Effector memory CD8-positive, alpha-beta T cell (primary cell): ENCODE measurements at places on chromosomes 12 and 14.
A peak's percentile ranks its signal among the peaks of the same experiment; 100 is the strongest.

- no peaks in the 10 kb centered on the region for H3K27me3 ChIP-seq
- H3K4me3 ChIP-seq, result no peak overlapping the region
- peak overlapping the region; percentile 26 for H3K27ac ChIP-seq
- no peaks in the 10 kb centered on the region for H3K4me1 ChIP-seq
- no peak for DNase-seq
Measured at GRCh38 chr14:58533446-58533845, 104.3 kb upstream of the DACT1 start.

DNA sequence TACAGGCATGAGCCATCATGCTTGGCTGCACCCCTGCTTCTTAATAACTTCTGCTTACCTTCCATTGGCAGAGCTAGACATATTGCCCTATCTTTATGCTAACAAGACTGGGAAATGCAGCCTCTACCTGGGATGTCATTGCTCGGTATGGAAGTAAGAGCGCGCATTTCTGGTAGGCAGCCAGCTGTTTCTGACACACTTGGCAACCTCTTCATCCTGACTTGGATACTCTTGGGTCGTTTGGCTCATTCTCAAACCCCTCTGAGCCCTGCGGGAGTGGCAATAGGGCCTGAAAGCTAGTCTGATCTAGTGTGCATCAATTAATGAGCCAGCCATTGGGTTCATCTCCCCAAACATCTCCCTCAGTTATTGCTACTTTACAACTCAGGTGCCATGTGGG lies 5.4 kb upstream of the PLBD1 start:
- H3K27ac ChIP-seq, result no peak overlapping the region
- no peak overlapping the region for H3K4me3 ChIP-seq
- no peak for DNase-seq

- H3K4me1 ChIP-seq, result peaks cover 4% of the 10 kb centered on the region
- H3K27ac ChIP-seq, result no peak overlapping the region
- H3K36me3 ChIP-seq, result no peaks in the 10 kb centered on the region
- H3K27me3 ChIP-seq, result peaks cover 11% of the 10 kb centered on the region
Measured at GRCh38 chr12:1855241-1855640, 34.9 kb downstream of the LRTM2 start.

DNA sequence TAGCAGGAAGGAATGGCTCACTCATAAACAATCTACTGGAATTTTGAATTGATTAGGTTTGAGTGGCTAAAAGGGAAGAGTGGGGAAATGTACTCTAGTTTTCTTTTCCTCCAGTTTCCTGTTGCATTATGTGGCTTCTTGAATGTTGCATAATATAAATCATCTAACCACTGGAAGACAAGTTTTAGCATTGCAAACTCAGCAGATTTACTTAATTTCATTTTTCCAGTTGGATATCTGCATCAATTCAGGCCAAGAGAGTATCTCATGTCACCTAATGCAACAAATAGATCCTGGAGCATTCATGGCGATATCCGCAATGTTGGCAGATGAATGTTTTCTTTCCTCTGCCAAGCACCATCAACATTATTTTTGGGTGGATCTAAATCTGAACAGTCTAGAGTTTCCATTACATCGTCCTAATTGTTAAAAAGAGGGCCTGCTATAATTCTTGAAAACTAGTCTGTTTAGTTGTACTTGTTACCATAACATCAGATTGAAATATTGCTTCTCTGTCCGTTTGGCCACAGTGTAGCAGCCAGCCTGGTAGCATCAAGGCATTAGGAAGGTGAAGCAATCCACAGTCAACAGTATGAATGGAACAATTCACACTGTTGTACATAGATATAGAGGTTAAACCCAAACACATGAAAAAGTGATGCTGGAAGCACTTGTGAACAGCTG lies 544.2 kb downstream of the ETNK1 start:
- H3K27me3 ChIP-seq, result no peaks in the 10 kb centered on the region
- DNase-seq, result no peak
- H3K27ac ChIP-seq, result no peak overlapping the region
- H3K36me3 ChIP-seq, result no peaks in the 10 kb centered on the region
- no peaks in the 10 kb centered on the region for H3K4me1 ChIP-seq

DNA sequence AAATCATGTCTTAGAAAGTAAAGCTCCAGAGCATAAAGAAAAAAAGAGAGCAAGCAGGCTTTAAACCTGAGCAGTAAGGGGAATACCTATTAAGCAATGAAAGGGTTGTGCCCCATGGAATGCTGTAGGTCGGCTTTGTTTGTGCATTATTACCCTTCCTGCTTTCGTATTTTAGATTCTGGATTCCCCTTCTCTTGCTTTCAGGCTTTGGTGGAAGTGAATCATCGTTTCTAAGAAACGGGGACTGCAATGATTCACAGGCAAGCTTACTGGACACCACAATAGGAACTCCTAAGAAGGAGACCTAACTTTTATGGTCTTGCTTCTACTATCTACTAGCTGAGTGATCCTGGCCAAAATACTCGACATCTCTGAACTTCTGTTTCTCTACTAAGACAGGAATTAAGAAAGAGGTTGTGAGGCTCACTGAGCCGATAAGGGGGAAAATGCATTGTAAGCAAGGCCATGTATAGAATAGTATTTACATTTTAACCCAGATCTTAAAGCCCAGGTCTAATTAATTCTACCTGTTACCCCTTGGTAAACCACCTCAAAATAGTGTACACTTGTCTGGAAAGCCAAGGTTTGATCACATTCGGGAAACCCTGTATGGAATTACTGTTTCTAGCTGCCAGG lies 1.2 kb upstream of the BMAL2 start:
- H3K27ac ChIP-seq, result no peak overlapping the region
- H3K27me3 ChIP-seq, result peaks cover 44% of the 10 kb centered on the region
- DNase-seq, result no peak

DNA sequence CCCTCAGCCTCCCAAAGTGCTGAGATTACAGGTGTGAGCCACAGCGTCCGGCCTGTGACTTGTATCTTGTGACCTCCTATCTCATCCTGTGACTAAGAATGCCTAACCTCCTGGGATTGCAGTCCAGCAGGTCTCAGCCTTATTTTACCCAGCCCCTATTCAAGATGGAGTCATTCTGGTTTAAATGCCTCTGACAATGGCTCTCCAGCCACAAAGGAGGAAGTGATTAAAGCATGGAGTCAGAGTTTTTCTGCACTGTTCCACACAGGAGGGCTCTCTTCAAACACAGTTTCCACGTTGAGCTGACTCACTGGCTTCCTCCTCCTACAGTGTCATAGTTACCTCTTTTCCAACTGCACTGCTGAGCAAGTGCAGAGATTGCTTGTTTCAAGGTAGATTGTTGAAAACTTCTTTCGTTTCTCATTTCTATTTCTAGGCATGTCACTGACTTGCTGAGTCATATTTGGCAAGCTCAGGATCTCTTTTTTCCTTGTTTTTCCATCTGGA lies 383.8 kb downstream of the PCNX1 start:
- H3K4me1 ChIP-seq, result peaks cover 9% of the 10 kb centered on the region
- no peaks in the 10 kb centered on the region for H3K27me3 ChIP-seq
- peaks cover 2% of the 10 kb centered on the region for H3K36me3 ChIP-seq
- no peak for DNase-seq
- H3K27ac ChIP-seq, result no peak overlapping the region

DNA sequence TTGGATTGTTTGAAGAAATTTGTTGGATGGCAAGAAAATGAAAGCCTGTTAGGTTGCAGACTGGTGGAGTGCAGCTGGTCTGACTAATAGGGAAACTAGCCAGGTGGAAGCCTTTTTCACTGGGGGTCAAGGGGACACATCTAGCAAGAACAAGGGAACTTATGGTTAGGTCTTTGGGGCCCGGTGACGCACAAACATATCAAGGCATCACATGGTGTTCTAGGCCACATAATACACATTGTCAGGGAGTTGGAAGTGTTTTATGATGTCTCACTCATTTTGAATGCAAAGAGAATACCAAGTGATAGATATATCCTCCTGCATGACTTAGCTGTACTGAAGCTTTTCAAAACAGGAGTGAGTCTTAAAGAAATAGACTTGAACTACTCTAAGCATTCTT lies 351.2 kb downstream of the KCNH5 start:
- H3K4me1 ChIP-seq, result no peaks in the 10 kb centered on the region
- no peak for DNase-seq
- H3K4me3 ChIP-seq, result no peak overlapping the region
- no peak overlapping the region for H3K27ac ChIP-seq

DNA sequence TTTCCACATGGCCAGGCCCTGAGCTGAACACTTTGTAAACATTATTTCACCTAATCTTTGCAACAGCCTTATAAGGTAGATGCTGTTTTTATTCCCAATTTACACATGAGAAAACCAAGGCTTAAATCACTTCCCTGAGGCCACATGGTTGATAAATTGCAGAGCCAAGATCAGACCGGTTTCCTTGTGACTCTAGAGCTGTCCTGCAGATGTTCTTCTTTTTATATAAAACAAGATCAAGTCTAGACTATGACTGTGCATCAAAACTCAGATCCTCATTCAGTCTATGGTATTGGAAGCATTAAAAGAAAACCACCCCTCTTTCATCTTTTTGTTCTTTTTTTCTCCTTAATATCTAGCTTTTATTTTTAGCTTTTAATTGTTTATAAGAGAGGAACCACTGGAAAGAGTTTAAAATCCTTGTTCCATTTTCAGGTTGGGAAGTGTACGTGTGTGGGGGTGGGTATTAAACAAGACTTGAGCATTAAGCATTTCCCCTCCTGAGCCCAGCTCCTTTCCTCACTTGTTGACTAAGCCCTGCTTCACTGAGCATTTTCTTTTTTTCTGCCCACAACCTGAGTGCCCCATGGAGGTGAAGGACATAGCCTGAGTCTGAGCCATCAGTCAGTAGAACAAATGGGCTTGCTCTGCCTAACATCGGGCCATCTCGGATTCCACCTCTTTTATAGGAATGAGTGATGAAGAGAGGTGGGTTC lies 45.4 kb downstream of the GPATCH2L start:
- no peak for DNase-seq
- H3K4me3 ChIP-seq, result no peak overlapping the region
- H3K4me1 ChIP-seq, result no peaks in the 10 kb centered on the region

- H3K4me1 ChIP-seq, result no peaks in the 10 kb centered on the region
- H3K36me3 ChIP-seq, result no peaks in the 10 kb centered on the region
- no peaks in the 10 kb centered on the region for H3K27me3 ChIP-seq
- no peak for DNase-seq
Measured at GRCh38 chr12:58927120-58927519, 6.8 kb upstream of the LRIG3 start.

- no peak for DNase-seq
- no peaks in the 10 kb centered on the region for H3K4me1 ChIP-seq
- no peak overlapping the region for H3K4me3 ChIP-seq
- H3K36me3 ChIP-seq, result no peaks in the 10 kb centered on the region
Measured at GRCh38 chr14:99961826-99962518, 103.2 kb upstream of the EVL start.

GRCh38 chr14:76947078-76947837 lies 81.2 kb downstream of the IRF2BPL start:
- H3K4me1 ChIP-seq, result peaks cover 21% of the 10 kb centered on the region
- peaks cover 3% of the 10 kb centered on the region for H3K36me3 ChIP-seq
- peak overlapping the region; percentile 18 for H3K4me3 ChIP-seq

DNA sequence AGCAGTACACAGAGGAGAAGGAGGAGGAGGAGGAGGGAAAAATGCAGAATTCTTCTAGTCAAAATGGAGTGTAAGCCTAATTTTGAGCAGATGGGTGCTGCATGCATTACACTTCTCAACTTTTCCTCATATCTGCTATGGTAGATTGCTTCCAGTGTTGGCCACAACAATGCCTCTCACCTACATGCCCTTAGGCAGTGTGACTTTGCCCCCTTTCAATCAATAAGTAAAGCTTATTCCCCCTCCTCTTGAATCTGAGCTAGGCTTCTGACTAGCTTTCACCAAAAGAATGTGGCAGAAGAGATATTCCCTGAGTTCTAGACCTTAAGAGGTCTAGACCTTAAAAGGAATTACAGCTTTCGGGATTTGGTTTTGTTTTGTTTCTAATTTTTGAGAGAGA lies 3.2 kb upstream of the METTL3 start:
- no peak overlapping the region for H3K4me3 ChIP-seq
- H3K27me3 ChIP-seq, result peaks cover 7% of the 10 kb centered on the region
- DNase-seq, result no peak
- peaks cover 14% of the 10 kb centered on the region for H3K4me1 ChIP-seq

DNA sequence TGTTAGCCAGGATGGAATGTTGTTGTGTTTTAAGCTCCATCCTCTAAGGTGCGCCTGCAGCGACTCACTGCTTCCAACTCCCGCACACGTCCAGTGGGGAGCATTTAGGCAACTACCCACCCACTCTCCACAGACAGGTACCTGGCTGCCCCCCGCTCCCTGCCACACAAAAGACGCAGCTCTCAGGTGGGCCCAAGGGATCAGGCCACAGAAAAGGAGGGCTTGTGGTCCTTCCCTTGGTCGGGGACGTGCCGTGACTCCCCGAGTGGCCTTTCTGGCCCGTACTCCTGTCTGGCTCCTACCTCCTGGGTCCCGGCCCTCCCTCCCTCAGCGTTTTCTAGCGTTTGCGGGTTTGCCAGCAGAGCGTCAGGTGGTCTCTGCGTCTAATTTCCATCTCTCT lies 16.2 kb downstream of the TEDC1 start:
- peaks cover 56% of the 10 kb centered on the region for H3K27me3 ChIP-seq
- H3K36me3 ChIP-seq, result peaks cover 27% of the 10 kb centered on the region
- H3K4me1 ChIP-seq, result peaks cover 2% of the 10 kb centered on the region

GRCh38 chr12:110917467-110917866 lies 2.9 kb downstream of the MYL2 start:
- H3K4me3 ChIP-seq, result no peak overlapping the region
- DNase-seq, result no peak
- no peaks in the 10 kb centered on the region for H3K36me3 ChIP-seq
- no peaks in the 10 kb centered on the region for H3K4me1 ChIP-seq
- H3K27ac ChIP-seq, result no peak overlapping the region

DNA sequence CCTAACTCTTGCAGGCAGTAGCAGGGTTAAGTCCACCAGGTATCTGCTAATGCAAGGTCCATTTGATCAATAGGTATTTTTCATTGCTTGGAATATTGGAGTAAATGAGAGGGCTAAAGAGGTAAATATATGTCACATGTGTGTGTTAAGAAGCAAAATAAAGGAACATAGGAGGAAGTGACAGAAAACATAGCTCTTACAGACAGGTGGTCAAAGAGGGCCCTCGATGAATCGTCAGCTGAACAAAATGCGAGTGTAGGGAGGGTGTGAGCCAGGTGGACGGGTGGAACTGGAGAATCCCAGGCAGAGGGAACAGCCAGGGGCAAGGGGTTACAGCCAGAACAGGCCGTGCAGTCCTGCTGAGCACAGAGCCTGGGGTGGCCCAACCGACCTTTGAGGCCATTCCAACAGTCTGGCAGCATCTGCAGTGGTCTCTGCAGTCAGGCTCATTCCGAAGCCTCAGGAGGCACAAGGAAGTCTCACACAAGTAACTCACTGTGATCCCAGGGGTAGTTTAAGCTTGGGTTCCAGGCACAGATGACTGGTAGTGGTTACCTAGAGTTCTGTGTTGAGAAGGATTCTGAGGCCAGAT lies 43.2 kb downstream of the CCDC88C start:
- no peak for DNase-seq
- H3K27me3 ChIP-seq, result no peaks in the 10 kb centered on the region
- H3K27ac ChIP-seq, result peak overlapping the region; percentile 99
- H3K4me1 ChIP-seq, result peaks cover 93% of the 10 kb centered on the region

GRCh38 chr12:89346741-89347324 lies 5.5 kb downstream of the DUSP6 start:
- peaks cover 55% of the 10 kb centered on the region for H3K4me1 ChIP-seq
- peaks cover 10% of the 10 kb centered on the region for H3K36me3 ChIP-seq
- no peaks in the 10 kb centered on the region for H3K27me3 ChIP-seq
- DNase-seq, result no peak

- H3K4me1 ChIP-seq, result no peaks in the 10 kb centered on the region
- H3K36me3 ChIP-seq, result no peaks in the 10 kb centered on the region
- H3K27ac ChIP-seq, result no peak overlapping the region
- no peak for DNase-seq
- H3K4me3 ChIP-seq, result no peak overlapping the region
- no peaks in the 10 kb centered on the region for H3K27me3 ChIP-seq
Measured at GRCh38 chr12:115158816-115159215, 474.8 kb upstream of the TBX3 start.
